Pulmonary artery endothelial cell (primary cell): ENCODE measurements at places on chromosomes 2 and 18. TPM values are rescaled to one million over a fixed set of nuclear protein-coding genes. Genes with fewer than 3 reads are reported as not detected.

The UGT1A6 gene
- total RNA-seq = not detected in 2 replicates

The ECEL1 gene
- total RNA-seq = not detected in 2 replicates

The ANKRD23 gene
- total RNA-seq = 0.46 and 1.3 TPM in 2 replicates

The C1QL2 gene
- not detected in 2 replicates for total RNA-seq

The TP53I3 gene
- 57.5 and 75.2 TPM in 2 replicates for total RNA-seq

The PNPT1 gene
- total RNA-seq = 28.0 and 34.0 TPM in 2 replicates

The CIAO1 gene
- 96.7 and 106 TPM in 2 replicates for total RNA-seq

The TMEM237 gene
- 31.5 and 81.9 TPM in 2 replicates for total RNA-seq

The GMCL1 gene
- total RNA-seq = 10.2 and 17.2 TPM in 2 replicates

The CHRNG gene
- total RNA-seq = not detected in 2 replicates

The EVX2 gene
- not detected in 2 replicates for total RNA-seq

The FAM124B gene
- total RNA-seq = 82.4 and 110 TPM in 2 replicates

The PDE1A gene
- 0.07 and 0.28 TPM in 2 replicates for total RNA-seq

The BBS5 gene
- 2.6 and 3.2 TPM in 2 replicates for total RNA-seq

The SGO2 gene
- 7.0 and 18.2 TPM in 2 replicates for total RNA-seq

The SCG2 gene
- total RNA-seq = not detected in 2 replicates

The CTNNA2 gene
- total RNA-seq = not detected in 2 replicates

The DSG4 gene
- total RNA-seq = not detected in 2 replicates
